Heart left ventricle (tissue), 16 donors: ENCODE measurements at places on chromosomes 2 and 18. TPM values are rescaled to one million over a fixed set of nuclear protein-coding genes. Genes with fewer than 3 reads are reported as not detected.

The UGT1A3 gene
- not detected for total RNA-seq

The SPHKAP gene
- 103 TPM for total RNA-seq

The TSHZ1 gene
- total RNA-seq, result 19.1 TPM

The CYS1 gene
- total RNA-seq, result 2.0 TPM

The UCN gene
- total RNA-seq, result 1.3 TPM

GRCh38 chr18:59387687-59388565 is 28.9 kb upstream of the LMAN1 start:
- DNase-seq, result no peak

The CNGA3 gene
- 0.43 TPM for total RNA-seq

GRCh38 chr18:25132786-25133496 is 219.0 kb downstream of the ZNF521 start:
- no peak for DNase-seq

- DNase-seq, result no peak
These were observed 49.3 kb upstream of the DNAJC10 start for GRCh38 chr2:182666674-182667314.

The MYOM1 gene
- total RNA-seq, result 666 TPM

- no peak for DNase-seq
These were observed 255.3 kb downstream of the CYP26B1 start for GRCh38 chr2:71892423-71892730.

- DNase-seq, result no peak
These were observed 36.2 kb upstream of the BMP10 start for GRCh38 chr2:68907232-68907919.

DNA sequence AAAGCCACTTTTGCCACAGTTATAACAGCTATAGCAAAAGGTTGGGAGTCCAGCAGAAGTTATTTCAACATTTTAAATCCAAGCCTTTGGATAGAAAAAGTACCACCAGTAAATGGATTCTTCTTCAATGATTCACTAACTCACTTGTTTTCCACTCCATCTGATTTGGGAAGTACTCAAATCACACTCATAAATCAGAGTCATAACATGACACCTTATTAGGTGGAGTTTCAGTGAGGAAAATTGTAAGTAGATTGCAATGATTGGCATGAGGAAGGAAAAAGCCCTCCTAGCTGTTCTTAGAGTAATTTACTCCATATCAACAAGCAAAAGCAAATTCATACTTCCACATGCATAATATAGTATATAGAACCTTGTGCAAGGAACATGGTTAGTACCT is 132.9 kb downstream of the NR4A2 start:
- no peak for DNase-seq

DNA sequence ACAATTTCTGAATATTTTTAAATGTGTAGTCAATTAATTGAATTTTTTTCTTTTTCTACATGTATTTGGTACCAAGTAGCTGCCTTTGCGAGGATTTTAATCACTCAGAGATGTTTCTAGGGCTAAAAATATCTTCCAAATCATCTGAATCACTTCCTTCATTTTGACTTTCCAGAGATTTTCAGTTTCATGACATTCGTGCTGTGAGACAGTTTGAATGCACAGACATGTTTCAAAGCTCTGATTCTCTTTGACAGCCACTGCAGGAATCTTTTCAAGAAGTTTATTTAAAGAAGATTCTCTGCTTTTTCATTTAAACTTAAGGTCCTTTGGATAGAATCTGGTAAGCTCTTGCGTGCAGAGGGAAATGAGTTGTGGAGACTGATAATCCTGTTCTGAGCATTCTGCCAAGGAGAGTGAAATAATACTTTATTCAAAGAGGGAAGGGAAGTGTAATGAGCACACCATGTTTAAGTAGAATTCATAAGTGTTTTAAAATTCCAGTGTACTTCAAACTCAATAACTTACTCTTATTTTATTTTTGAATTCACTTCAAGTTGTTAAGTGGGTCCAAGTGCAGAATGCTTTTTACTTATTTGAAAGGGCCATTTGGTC is 9.7 kb downstream of the CYBRD1 start:
- no peak for DNase-seq

- no peak for DNase-seq
These were observed 27.1 kb upstream of the SCN7A start for GRCh38 chr2:166521155-166521554.
